ENCODE measurements at places on chromosomes 1 and 21. TPM values are rescaled to one million over a fixed set of nuclear protein-coding genes. Genes with fewer than 3 reads are reported as not detected.

The THEMIS2 gene
- 9.6 TPM for total RNA-seq

DNA sequence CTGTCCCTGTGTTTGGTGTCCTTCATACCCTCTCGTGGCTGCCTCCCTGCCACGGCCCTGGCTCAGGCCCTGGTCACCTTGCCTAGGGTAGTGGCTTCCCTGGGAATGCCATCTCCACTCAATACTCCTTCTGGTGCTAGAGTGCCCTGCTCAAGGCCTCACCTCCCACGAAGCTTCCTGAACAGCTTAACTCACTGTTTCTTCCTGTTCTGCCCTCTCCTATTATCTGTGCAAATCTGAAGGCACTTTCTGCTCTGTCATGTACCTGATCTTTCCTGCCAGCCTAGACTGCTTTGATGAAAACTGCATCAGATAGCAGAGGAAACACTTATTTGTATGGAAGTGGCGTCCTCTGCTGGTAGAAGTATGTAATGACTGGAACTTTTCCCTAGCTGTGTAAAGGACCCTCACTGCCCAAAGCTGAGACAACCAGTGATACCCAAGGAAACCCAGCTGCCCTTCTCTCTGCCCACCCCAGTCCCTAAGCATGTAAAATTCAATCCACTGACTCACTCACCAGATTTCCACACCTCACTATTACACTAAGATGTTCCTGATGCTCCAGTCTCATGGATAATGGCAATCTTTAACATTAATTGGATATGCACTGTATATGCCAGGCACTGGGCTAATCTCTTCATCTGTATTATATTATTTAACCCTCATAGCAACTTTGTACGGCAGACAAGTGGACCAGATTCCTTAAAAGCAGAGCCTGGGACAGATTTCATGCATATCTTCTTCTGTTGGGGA lies 36.2 kb upstream of the BTG2 start:
- peak; percentile 91 for DNase-seq

The TRAF3IP3 gene
- total RNA-seq = 4.3 TPM

DNA sequence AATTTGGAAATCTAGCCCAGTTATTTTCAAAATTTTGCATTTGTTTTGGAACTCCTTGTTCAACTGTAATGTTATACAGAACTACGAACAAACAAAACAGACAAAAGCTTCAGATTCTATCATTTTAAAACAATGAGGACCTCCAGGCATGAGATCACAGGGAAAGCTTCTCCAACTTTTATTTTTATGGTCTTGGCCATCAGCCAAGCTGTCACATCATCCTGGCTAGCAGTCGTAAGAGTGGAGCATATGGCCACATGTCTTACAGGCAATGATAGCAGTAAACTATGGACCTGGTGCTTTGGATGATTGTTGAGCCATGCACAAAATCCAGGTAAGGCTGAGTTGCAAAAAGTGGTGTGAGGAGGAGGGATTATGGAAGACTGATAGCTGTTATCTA lies 299.6 kb downstream of the LMX1A start:
- DNase-seq = no peak

The KIF21B gene
- 1.7 TPM for total RNA-seq

- DNase-seq = no peak
Measured at GRCh38 chr1:6418668-6419396, 887 bp downstream of the HES2 start.

DNA sequence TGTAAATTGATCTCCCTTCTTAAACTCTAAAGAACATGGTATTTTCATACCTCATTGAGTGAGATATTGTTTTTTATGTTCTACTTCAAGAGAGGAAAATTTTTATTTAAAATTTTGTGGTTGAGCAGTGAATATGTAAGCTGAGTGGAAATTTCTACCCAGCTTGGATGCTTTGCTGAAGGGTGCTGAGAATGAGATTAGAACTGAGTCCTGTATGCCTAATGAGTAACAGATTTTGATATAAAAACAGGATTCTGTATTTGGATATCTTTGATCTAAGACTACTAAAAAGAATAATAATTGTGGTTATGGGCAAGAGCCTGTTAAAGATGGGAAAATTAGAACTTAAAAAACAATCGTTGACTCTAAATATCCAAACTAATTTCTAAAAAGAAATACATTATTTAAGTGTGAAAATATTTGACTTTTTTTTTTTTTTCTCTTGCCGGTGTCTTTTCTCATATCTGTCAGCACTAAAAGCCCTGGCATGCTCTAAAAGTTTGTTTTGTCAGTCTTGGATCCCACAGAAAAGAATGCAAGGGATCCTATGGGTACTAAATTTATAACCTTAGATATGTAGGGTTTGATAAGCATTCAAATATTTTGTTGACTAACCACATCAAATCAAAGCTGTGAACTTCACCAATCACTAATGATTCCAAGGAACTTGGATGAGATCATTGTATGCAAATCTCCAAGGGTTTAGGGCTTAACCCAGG lies 652.3 kb downstream of the PTPRC start:
- DNase-seq = no peak

DNA sequence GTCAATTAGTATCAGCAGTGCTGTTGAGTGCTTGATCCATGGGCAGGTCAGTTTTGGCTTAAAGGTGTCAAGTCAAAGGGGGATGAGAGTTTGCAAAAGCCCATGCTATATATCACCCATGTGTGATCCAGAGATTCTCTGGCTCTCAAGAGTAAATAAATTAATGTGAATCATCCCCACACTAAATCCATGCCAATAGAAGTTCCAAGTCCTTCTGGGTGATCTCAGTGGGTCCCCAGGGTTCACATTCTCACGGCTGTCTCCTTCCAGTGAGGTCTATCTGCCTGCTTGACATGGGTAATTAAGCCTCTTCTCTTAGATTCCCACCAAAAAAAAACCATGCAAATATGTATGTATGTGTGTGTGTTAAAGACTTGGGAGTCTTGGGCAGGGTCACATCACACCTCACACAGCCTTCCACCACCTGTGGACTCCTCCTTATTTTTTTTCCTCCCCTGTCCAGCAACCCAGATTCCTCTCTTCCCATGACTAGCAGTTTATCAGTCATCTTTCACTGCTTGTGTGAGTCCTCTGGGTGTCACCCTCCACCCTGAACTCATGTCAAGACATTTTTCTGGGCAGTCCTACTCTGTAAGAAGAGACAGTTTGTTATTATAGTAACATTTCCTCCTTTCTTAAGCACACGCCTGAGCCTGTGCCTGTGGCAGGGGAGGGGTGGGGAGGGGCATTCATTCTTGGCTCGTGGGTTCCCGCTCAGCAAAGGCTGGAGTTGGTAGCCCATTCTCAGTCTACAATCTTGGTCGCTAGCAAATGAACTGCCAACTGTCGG lies 14.3 kb upstream of the S100A11 start:
- no peak for DNase-seq

- no peak for DNase-seq
Measured at GRCh38 chr1:238672262-238672661, 714.1 kb upstream of the CHRM3 start.

DNA sequence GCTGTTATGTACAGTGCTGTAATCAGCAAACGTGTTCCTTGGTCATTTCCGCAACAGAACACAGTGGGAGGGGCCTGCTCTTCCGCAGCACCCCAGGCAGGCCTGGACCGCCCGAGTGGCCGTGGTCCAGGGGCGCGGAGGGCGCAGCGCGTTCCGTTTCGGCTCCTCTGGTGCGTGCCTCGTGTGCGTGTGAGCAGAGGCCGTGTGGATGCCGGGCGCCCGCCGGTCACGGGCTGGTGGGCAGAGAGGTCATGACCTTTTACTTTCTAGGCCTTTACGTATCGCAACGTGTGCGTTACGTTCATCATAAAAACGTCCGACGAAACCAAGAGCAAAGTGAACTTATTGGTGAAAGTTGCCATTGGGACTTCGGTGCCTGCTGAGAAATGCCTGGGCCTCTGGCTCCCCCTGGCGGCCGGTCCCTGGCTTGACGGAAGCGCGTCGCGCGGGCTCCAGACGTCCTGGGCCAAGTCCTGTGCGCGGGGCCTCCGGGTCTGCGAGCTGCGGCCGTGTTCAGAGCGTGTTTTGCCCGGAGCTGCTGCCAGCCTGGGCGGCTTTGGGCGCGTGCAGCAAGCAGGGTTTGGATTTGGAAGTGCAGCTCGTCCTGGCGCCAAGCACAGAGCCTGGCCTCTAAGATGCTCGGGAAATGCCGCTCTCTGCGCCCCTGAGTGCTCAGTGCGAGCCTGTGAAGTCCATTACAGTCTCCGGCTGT lies 34.4 kb downstream of the COL18A1 start:
- DNase-seq = peak; percentile 95

The VSIG8 gene
- not detected for total RNA-seq

DNA sequence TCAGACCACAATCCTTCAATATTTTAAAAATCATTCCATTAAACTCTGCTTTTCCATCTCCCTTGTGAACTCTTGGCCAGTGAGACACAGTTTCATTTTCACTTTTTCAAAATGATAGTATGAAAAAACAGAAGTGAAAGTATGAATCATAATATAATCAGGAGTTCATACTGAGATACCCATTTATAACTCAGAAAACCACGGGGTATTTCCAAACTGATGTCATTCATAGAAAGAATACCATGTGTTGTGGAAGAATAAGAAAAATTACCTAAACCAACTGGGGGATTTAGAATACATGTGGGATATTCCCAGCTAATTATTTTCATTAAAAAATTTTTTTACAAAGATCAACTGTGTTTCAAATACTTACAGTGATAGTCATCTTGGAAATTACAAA lies 149.9 kb downstream of the MRPL39 start:
- DNase-seq = no peak

GRCh38 chr1:25738499-25738898 lies 61.5 kb upstream of the SELENON start:
- no peak for DNase-seq

DNA sequence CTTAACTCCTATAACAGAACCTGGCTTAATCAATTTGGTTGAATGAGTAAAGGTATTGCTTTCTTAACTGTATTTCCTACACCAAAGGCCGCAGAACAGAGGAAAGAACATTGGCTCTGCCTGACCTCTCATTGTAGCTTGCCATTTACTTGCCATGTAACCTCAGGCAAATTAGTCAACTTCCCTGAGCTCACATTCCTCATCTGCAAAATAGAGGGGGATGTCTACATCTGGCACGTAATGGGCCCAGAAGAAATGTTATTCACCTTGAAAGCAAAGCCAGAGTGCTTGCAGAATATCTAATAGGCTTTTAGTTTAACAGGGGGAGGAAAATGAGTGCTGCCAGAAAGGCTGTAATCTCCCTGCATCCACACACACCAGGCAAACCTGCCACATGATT lies 44.3 kb downstream of the LAMC2 start:
- no peak for DNase-seq

GRCh38 chr1:159342761-159343425 lies 40.8 kb downstream of the FCER1A start:
- DNase-seq = no peak

All from esophagus muscularis mucosa (tissue), 4 donors.